SW 1271 (cell line): ENCODE measurements at places on chromosomes 16 and 17.

GRCh38 chr16:80932708-80933095, 74.0 kb downstream of the CMC2 start:
- DNase-seq = peak; percentile 88

GRCh38 chr17:10336393-10336792, 36.4 kb downstream of the MYH13 start:
- DNase-seq = no peak

GRCh38 chr17:36066365-36066985, 2.4 kb downstream of the CCL18 start:
- no peak for DNase-seq

GRCh38 chr17:40597556-40598300, 32.5 kb upstream of the CCR7 start:
- DNase-seq = no peak

DNA sequence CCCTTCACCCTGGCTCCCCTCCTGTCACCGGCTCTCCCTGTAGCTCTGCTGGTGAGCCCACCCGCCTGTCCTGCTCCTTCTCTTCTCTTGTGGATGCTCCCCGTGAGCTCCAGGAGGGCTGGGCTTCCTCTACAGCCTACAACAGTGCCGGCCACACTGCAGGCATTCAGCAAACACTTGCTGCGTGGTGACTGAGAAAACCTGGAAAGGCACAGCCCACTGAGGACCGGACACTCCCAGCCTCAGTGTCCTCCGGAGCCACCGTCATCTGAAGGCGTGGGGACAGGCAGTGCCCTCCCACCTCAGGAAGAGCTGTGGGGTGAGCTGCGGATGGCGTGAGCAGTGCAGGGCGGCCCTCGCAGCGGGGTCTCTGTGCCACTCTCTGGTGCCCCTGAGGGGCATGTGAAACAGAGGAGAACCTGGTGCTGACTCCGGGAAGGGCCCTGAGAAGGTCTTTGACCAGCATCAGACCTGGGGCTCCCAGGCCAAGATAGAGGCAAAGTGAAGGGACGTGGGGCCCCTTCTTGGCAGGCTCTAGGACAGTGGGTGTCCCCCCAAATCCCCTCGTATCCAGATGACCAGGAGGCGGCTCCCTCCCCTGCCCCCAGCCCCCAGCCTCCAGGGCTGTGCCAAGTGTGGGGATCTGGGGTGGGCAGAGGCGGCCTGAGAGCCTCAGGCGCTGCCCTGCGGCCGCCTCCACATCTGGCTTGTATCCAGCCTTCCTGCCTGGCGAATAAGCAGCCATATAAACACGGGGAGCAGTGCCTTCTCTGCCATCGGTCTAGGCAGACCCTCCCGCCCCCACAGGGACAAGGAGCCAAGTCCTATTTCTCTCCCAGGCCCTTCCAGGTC, 44.0 kb upstream of the PABPN1L start:
- no peak for DNase-seq
